Lower lobe of right lung (tissue), 2 donors: ENCODE measurements at places on chromosomes 5 and 9. TPM values are rescaled to one million over a fixed set of nuclear protein-coding genes. Genes with fewer than 3 reads are reported as not detected.
A peak's percentile ranks its signal among the peaks of the same experiment; 100 is the strongest.

GRCh38 chr5:154830596-154830995 is 19.8 kb downstream of the FAXDC2 start:
- H3K4me1 ChIP-seq, result peaks cover 33% of the 10 kb centered on the region
- H3K27ac ChIP-seq, result no peak overlapping the region
- DNase-seq, result no peak
- peaks cover 54% of the 10 kb centered on the region for H3K36me3 ChIP-seq

GRCh38 chr5:85462957-85463356 is 1078.3 kb upstream of the EDIL3 start:
- H3K4me3 ChIP-seq, result no peak overlapping the region
- DNase-seq, result no peak
- H3K27ac ChIP-seq, result no peak overlapping the region
- H3K27me3 ChIP-seq, result no peaks in the 10 kb centered on the region
- H3K36me3 ChIP-seq, result no peaks in the 10 kb centered on the region

DNA sequence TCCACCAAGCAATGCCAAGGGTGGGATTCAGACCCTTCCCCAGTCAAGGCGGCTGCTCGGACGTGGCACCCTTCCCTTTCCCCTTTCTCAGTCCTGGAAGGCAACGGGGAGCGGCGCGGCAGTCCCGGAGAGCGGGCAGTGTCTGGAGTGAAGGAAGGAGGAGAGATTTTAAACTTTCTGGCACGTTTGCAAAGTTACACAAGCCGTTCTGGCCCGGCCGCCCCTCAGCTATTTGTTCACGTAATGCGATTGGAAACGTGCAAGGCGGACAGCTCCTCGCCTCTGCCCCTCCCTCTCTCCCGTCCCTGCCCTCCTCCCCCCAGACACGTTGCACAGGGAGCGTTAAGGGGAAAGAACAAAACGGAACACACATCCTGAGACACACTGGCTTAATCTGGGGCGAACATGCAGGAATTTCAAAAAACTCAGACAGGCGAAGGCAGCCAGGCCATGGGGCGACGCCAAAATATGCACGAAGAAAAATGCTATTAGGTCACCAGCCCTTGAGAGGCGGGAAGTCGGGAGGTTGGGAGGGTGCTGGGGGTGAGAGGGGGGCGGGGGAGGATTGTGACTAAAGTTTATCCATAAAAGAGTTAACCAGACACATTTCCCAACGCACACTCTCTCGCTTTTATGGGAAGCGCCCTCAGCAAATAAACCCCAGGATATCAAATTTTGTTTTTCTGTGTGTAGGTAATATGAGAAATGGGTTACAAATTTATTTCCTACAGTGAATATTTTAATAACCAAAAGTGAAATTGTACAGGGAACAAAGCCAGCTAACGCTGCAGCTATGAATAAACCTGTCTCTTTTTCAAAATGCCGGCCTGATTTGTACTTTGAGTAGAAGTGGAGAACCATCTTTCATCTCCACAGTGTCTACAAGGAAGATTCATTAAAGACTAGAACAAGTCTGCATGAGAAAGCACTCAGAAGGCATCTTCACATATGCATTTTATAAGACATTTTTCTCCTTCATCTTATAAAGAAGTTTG is at the start of gene LOX:
Gene LOX (minus strand): TSS at position 144 of the 995 bp plus-strand sequence. CDS start 274 bp downstream, outside the sequence.
- peak within 1 kb of the TSS; percentile 59 for H3K27ac ChIP-seq
- peaks cover 25% of the 10 kb centered on the region for H3K4me1 ChIP-seq
- DNase-seq, result peak; percentile 65
- peaks cover 16% of the 10 kb centered on the region for H3K27me3 ChIP-seq

DNA sequence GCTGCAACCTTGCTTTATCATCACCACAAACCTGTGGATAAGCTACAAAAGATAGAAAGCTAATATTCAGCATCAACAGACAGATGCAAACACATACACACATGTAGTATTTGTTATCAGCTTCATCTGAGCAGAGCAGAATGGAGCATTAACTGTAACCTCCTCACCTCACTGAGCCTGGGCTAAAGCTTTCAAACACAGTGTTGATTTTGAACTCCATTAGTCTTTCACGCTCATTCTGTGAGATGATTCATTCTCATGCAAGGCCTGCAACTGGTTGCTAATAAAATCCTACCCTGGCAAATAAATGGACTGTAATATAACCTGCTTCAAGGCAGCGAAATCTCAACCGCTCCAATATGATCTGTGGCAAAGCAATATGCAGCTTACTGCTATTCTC is 1360.6 kb upstream of the ACO1 start:
- no peak for DNase-seq
- H3K4me1 ChIP-seq, result no peaks in the 10 kb centered on the region
- H3K27me3 ChIP-seq, result no peaks in the 10 kb centered on the region
- no peaks in the 10 kb centered on the region for H3K36me3 ChIP-seq

- no peak for DNase-seq
- H3K4me3 ChIP-seq, result no peak overlapping the region
- H3K27ac ChIP-seq, result no peak overlapping the region
- H3K27me3 ChIP-seq, result no peaks in the 10 kb centered on the region
Observed at GRCh38 chr5:42751044-42751443, 5.6 kb upstream of the CCDC152 start.

DNA sequence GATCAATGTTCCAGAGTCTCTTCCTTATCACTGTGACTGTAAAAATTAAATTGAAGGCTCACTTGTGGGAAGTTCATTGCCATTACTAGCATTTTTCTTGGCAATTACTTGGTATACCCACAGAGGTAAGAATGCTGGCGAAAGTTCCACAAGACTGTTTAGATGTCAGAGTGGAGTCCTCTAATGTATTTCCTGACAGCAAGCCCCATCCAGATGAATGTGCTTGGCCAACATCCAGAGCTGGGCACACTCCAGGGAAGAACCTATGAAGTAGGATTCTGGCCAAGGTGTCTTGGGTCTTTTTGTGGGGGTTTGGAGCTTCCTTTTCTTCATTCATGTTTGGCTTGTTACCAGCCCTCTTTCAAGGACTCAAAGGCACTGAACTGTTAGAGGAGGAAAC is 473.6 kb downstream of the DMAC1 start:
- no peak overlapping the region for H3K27ac ChIP-seq
- no peaks in the 10 kb centered on the region for H3K27me3 ChIP-seq
- H3K4me3 ChIP-seq, result no peak overlapping the region

GRCh38 chr5:154642499-154643245 is 112.5 kb upstream of the LARP1 start:
- H3K27me3 ChIP-seq, result no peaks in the 10 kb centered on the region
- H3K4me1 ChIP-seq, result peaks cover 7% of the 10 kb centered on the region
- H3K4me3 ChIP-seq, result no peak overlapping the region
- DNase-seq, result no peak

- DNase-seq, result no peak
- H3K4me1 ChIP-seq, result no peaks in the 10 kb centered on the region
- H3K4me3 ChIP-seq, result no peak overlapping the region
Observed at GRCh38 chr5:15234911-15235310, 265.1 kb upstream of the FBXL7 start.

DNA sequence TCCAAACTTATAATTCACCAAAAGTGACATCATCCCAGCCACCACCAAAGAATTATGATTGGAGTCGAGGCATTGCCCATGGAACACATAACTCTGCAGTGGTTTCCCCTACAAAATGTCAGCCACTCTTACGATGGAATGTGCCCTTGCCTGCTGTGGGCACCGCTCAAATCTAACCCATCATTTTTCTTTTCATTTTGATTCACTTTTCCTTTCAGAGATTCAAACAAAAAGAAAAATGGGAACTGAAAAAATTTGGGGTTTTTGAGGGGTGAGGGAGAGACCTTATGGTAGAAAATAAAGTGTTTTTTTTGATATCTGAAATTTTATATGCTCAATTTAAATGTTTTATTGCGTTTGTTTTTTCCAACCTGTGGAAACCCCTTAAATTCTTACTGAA is 28.1 kb downstream of the SMARCA2 start:
- peaks cover 6% of the 10 kb centered on the region for H3K4me1 ChIP-seq
- H3K36me3 ChIP-seq, result peaks cover 65% of the 10 kb centered on the region

GRCh38 chr5:103589357-103589756 is 26.8 kb upstream of the NUDT12 start:
- H3K4me3 ChIP-seq, result no peak overlapping the region
- no peaks in the 10 kb centered on the region for H3K27me3 ChIP-seq
- H3K27ac ChIP-seq, result no peak overlapping the region
- no peak for DNase-seq
- H3K36me3 ChIP-seq, result no peaks in the 10 kb centered on the region

GRCh38 chr9:100217536-100217935 is 118.5 kb downstream of the INVS start:
- H3K4me1 ChIP-seq, result no peaks in the 10 kb centered on the region
- no peak for DNase-seq
- no peak overlapping the region for H3K27ac ChIP-seq
- H3K4me3 ChIP-seq, result no peak overlapping the region
- peaks cover 4% of the 10 kb centered on the region for H3K36me3 ChIP-seq

GRCh38 chr5:112917453-112917995 is 4.5 kb downstream of the REEP5 start:
- peaks cover 64% of the 10 kb centered on the region for H3K4me1 ChIP-seq
- DNase-seq, result no peak
- H3K27ac ChIP-seq, result no peak overlapping the region
- no peaks in the 10 kb centered on the region for H3K27me3 ChIP-seq

GRCh38 chr5:135223891-135224625 is 175.0 kb downstream of the MACROH2A1 start:
- no peak overlapping the region for H3K27ac ChIP-seq
- H3K27me3 ChIP-seq, result no peaks in the 10 kb centered on the region
- no peaks in the 10 kb centered on the region for H3K4me1 ChIP-seq
- DNase-seq, result peak; percentile 16

GRCh38 chr5:54347221-54347865 is 37.0 kb upstream of the ARL15 start:
- no peaks in the 10 kb centered on the region for H3K4me1 ChIP-seq
- H3K27me3 ChIP-seq, result no peaks in the 10 kb centered on the region
- H3K4me3 ChIP-seq, result no peak overlapping the region
- H3K27ac ChIP-seq, result no peak overlapping the region
- DNase-seq, result no peak
- H3K36me3 ChIP-seq, result no peaks in the 10 kb centered on the region

DNA sequence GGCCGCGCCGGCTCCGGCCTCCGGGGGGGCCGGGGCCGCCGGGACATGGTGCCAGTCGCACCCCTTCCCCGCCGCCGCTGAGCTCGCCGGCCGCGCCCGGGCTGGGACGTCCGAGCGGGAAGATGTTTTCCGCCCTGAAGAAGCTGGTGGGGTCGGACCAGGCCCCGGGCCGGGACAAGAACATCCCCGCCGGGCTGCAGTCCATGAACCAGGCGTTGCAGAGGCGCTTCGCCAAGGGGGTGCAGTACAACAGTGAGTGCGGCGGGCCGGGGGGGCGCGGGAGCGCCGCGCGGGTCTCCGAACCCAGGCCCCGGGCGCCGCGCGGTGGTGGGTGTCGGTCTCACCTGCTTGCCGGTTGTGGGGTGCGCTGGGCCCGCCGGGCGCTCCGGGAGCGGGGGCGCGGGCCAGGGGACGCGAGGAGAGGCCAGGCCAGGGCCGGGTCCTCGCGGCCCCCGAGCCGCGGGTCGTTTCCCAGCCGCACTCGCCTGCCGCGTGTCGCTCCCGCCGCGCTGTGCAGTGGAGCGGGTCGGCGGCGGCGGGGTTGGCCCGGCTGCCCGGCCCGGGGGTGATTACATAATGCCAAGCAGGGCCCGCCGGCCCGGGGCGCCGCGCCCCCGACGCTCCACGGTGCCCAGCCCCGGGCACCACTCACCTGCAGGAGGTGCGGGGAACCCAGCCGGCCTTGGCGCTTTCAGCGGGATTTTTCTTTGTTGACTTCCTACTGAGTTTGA is 492 bp downstream of the RABL6 start:
- H3K27me3 ChIP-seq, result no peaks in the 10 kb centered on the region
- peak overlapping the region; percentile 92 for H3K27ac ChIP-seq
- peaks cover 34% of the 10 kb centered on the region for H3K4me1 ChIP-seq
- peak; percentile 62 for DNase-seq

- no peak overlapping the region for H3K27ac ChIP-seq
- peaks cover 13% of the 10 kb centered on the region for H3K4me1 ChIP-seq
- no peaks in the 10 kb centered on the region for H3K36me3 ChIP-seq
- H3K27me3 ChIP-seq, result no peaks in the 10 kb centered on the region
- DNase-seq, result peak; percentile 47
Observed at GRCh38 chr5:56608217-56608925, 207.0 kb upstream of the MAP3K1 start.

- no peak overlapping the region for H3K27ac ChIP-seq
- no peak overlapping the region for H3K4me3 ChIP-seq
- no peaks in the 10 kb centered on the region for H3K27me3 ChIP-seq
- peaks cover 4% of the 10 kb centered on the region for H3K36me3 ChIP-seq
- no peak for DNase-seq
Observed at GRCh38 chr5:78008356-78008967, 232.3 kb upstream of the TBCA start.

DNA sequence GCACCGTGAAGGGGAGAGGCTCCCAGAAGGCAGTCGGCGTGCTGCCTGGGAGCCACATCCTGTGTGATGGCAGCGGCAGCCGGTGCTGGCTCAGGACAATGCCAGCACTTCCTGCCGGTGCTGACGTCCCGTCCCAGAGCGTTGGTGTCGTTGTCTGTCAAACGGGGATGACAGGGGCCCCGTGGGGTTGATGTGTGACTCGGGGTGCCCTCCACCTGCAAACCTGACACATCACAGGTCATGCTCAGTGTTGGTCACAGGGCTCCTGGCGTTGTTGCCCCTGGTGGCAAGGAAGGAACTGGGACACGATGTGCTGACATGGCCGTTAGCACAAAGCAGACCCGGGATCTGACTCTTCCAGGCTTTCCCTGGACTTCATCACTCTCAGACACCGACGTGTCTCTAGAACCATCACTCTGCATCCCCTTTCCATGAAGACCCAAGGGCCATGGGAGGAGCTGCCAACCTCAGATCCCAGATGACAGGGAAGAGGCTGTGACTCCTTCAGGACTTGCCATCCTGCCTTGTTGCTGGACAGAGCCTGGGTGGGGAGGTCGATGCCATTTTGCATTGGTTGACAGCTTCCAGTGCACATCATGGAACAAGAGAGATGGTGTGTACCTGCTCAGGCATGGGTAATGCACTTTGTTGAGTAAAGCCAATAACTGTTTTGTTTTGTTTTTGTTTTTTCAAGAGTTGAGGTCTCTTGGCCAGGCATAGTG is 21.5 kb downstream of the PLPP7 start:
- peak overlapping the region; percentile 3 for H3K4me3 ChIP-seq
- peaks cover 5% of the 10 kb centered on the region for H3K4me1 ChIP-seq
- DNase-seq, result no peak
- no peak overlapping the region for H3K27ac ChIP-seq

DNA sequence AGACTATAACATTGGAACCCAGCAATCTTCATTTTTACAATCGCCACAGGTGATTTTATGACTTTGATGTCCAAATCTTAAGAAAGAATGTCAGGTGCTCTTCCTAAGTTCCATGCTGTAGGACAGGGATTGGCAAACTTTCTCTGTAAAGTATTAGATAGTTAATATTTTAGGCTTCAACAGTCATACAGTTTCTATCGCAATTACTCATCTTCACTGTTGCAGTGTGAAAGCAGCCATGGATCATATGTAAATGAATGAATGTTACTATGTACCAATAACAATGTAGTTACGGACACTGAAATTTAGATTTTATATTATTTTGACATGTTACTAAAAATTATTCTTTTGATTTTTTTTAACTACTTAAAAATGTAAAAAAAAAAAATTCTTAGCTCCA is 169.7 kb downstream of the DTWD2 start:
- DNase-seq, result no peak
- H3K27me3 ChIP-seq, result no peaks in the 10 kb centered on the region
- no peaks in the 10 kb centered on the region for H3K36me3 ChIP-seq
- no peaks in the 10 kb centered on the region for H3K4me1 ChIP-seq

STC2 gene
- total RNA-seq, result 10.8 TPM

ECM2 gene
- 9.4 TPM for total RNA-seq

IL3 gene
- total RNA-seq, result not detected

HAVCR2 gene
- total RNA-seq, result 33.8 TPM

CEL gene
- total RNA-seq, result 1.4 TPM

SLC2A8 gene
- total RNA-seq, result 18.5 TPM

ZDHHC11 gene
- total RNA-seq, result 28.7 TPM

BAAT gene
- not detected for total RNA-seq

CSF2 gene
- total RNA-seq, result 3.9 TPM
